ENCODE measurements at places on chromosomes 1 and 21. TPM values are rescaled to one million over a fixed set of nuclear protein-coding genes. Genes with fewer than 3 reads are reported as not detected.

DNA sequence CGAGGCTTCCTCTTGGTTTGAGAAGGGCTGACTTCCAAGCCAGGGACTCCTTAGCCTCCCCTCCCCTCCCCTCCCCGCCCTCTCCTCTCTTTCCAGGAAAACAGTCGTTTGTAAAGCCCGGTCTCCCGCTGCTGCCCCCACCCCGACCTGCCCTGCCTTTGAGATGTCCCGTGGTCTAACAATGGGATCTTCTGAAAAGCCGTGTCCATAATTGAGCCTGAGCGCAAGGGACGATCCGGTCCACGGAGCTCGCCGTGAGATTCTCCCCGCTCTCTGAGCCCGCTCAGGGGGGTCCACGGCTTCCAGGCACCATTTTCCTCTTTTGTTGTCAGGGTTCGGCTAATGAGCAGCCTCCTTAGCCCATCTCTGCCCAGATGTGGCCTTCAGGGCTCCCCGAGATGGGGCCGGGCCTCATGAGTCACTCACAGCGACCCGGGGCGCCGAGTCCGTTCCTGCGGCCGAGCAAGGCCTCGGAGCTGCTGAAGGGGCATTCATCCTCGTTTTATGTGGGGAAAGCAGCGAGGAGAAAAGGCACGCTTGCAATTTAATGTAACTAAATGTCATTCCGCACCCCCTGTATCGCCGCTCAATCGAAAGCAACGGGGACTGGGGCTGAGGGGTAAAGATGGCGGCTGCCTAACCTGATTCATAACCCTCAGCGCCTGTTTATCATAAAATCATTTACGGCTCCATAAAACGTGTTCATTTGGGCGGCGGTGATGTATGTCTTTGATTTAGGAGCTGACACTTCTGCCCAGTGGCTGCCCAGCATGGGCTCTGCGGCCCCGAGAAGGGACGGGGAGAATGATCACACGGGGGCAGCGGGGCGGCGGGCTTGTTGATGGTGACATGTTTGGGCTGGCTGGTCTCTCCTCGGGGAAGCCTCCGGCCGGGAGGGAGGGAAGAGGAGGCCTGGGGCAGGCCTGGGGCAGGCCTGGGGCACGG lies 232.6 kb upstream of the C1orf174 start:
- no peak overlapping the region for H3K4me3 ChIP-seq
- DNase-seq, result no peak
- no peaks in the 10 kb centered on the region for H3K27me3 ChIP-seq
- H3K36me3 ChIP-seq, result no peaks in the 10 kb centered on the region
- peaks cover 8% of the 10 kb centered on the region for H3K4me1 ChIP-seq

DNA sequence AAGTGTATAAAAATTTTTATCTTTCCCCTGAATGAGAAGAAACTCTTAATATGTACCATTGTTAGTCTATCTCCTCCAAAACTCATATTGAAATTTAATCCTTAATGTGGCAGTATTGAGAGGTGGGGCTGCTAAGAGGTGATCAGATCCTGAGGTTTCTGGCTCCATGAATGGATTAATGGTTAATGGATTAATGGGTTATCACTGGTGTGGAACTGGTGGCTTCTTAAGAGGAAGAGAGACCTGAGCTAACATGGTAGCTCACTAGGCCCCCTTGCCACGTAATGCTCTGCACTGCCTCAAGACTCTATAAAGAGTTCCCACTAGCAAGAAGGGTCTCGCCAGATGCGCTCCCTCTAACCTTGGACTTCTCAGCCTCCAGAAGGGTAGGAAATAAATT lies 70.6 kb upstream of the ZBTB18 start:
- H3K27me3 ChIP-seq, result no peaks in the 10 kb centered on the region
- no peak overlapping the region for H3K27ac ChIP-seq
- H3K4me1 ChIP-seq, result no peaks in the 10 kb centered on the region
- no peak overlapping the region for H3K4me3 ChIP-seq
- DNase-seq, result no peak
- no peaks in the 10 kb centered on the region for H3K36me3 ChIP-seq

The AADACL3 gene
- not detected for total RNA-seq

- H3K4me3 ChIP-seq, result no peak overlapping the region
- H3K27ac ChIP-seq, result no peak overlapping the region
- no peaks in the 10 kb centered on the region for H3K4me1 ChIP-seq
- no peak for DNase-seq
- no peaks in the 10 kb centered on the region for H3K27me3 ChIP-seq
Measured at GRCh38 chr1:213326281-213327016, 275.4 kb downstream of the RPS6KC1 start.

The NBPF10 gene
- total RNA-seq, result 0.15 TPM

- no peak overlapping the region for H3K4me3 ChIP-seq
- no peak overlapping the region for H3K27ac ChIP-seq
- no peaks in the 10 kb centered on the region for H3K36me3 ChIP-seq
- no peak for DNase-seq
- H3K4me1 ChIP-seq, result peaks cover under 1% of the 10 kb centered on the region
Measured at GRCh38 chr1:185656663-185657062, 77.5 kb upstream of the HMCN1 start.

The FBLIM1 gene
- total RNA-seq, result not detected

DNA sequence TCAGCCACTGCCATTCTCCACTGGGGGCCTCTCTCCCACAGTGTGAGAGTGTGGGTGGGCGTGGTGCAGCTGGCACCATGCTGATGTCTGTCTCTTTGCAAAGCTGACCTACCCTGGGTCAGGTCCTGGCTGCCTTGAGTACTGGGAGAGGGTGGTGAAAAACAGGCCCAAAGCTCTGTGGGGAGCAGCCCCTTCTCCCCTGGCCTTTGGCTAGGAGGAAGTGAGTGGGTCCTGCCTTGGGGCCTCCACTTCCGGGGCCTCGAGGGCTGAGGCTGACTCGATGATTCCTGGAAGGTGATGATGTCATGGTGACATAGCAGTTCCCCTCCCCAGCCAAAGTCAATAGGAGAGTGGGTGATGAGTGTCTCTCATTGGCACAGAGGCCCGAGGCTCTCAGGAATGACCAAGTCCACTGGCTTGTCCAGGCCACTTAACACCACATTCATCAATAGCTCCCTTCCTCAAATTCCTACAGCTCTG lies 53.0 kb downstream of the IER5 start:
- no peaks in the 10 kb centered on the region for H3K4me1 ChIP-seq
- no peak for DNase-seq
- H3K27ac ChIP-seq, result no peak overlapping the region
- no peak overlapping the region for H3K4me3 ChIP-seq

GRCh38 chr1:161153176-161153575 lies 602 bp upstream of the UFC1 start:
- H3K36me3 ChIP-seq, result 0 out of 2 replicates have a peak, but pooled peaks cover 3% of the 10 kb centered on the region
- H3K4me3 ChIP-seq, result peak overlapping the region; percentile 90
- H3K27me3 ChIP-seq, result no peaks in the 10 kb centered on the region
- peak; percentile 50 for DNase-seq
- peaks cover 18% of the 10 kb centered on the region for H3K4me1 ChIP-seq

GRCh38 chr21:35329940-35330660 lies 281.0 kb upstream of the RUNX1 start:
- no peak for DNase-seq
- no peaks in the 10 kb centered on the region for H3K27me3 ChIP-seq
- peaks cover 7% of the 10 kb centered on the region for H3K4me1 ChIP-seq
- H3K36me3 ChIP-seq, result no peaks in the 10 kb centered on the region
- no peak overlapping the region for H3K4me3 ChIP-seq

The PEX10 gene
- 21.4 TPM for total RNA-seq

- peaks cover 38% of the 10 kb centered on the region for H3K36me3 ChIP-seq
- H3K4me1 ChIP-seq, result peaks cover 47% of the 10 kb centered on the region
- no peak for DNase-seq
- H3K4me3 ChIP-seq, result no peak overlapping the region
- H3K27ac ChIP-seq, result no peak overlapping the region
Measured at GRCh38 chr1:19257178-19257914, 5.7 kb downstream of the MRTO4 start.

DNA sequence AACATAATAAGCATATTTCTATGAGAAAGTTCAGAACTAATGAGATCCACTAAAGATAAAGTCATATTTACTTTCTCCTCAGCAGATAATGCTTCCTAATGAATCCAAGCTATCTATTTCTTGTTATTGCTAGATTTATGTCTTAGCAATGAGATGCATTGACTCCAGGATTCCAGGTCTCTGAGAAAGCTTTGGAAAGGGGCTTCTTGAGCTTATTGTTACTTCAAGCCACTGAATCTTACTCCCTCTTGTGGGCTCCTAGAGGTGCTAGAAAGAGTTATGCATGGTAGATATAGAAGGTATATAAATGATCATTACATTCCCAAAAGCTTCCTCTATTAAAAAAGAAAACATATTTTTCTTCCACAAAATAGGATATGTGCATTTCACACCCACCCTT lies 246.4 kb upstream of the ADAMTS5 start:
- no peaks in the 10 kb centered on the region for H3K27me3 ChIP-seq
- no peak overlapping the region for H3K27ac ChIP-seq
- H3K4me1 ChIP-seq, result no peaks in the 10 kb centered on the region
- H3K4me3 ChIP-seq, result no peak overlapping the region
- H3K36me3 ChIP-seq, result no peaks in the 10 kb centered on the region
- no peak for DNase-seq

GRCh38 chr1:212696721-212697331 lies 2.8 kb downstream of the BATF3 start:
- peaks cover 46% of the 10 kb centered on the region for H3K4me1 ChIP-seq
- no peak overlapping the region for H3K4me3 ChIP-seq
- H3K27me3 ChIP-seq, result no peaks in the 10 kb centered on the region
- H3K27ac ChIP-seq, result no peak overlapping the region
- H3K36me3 ChIP-seq, result no peaks in the 10 kb centered on the region
- no peak for DNase-seq

DNA sequence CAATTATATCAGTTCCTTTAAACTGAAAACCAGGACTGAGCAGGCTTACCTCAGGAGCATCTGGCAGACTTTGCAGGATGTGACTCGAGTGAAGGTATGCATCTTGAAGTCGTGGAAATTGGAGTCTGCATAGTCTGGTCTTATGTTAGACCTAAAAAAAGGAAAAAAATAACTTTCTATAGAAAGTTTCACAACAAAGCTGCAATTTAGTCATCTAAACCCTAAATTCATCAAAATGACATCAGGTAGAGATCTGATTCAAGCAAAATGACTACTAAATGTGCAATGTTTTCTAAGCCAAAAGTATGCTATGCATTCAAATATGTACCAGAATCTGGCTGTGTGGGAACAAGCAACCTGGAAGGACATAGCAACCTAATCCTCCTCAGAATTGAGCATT lies 260.1 kb downstream of the VAV3 start:
- DNase-seq, result no peak
- no peak overlapping the region for H3K27ac ChIP-seq
- no peaks in the 10 kb centered on the region for H3K27me3 ChIP-seq
- no peaks in the 10 kb centered on the region for H3K4me1 ChIP-seq
- no peaks in the 10 kb centered on the region for H3K36me3 ChIP-seq

GRCh38 chr1:175354080-175354479 lies 161.5 kb upstream of the KIAA0040 start:
- H3K36me3 ChIP-seq, result no peaks in the 10 kb centered on the region
- H3K27ac ChIP-seq, result no peak overlapping the region
- H3K27me3 ChIP-seq, result no peaks in the 10 kb centered on the region

DNA sequence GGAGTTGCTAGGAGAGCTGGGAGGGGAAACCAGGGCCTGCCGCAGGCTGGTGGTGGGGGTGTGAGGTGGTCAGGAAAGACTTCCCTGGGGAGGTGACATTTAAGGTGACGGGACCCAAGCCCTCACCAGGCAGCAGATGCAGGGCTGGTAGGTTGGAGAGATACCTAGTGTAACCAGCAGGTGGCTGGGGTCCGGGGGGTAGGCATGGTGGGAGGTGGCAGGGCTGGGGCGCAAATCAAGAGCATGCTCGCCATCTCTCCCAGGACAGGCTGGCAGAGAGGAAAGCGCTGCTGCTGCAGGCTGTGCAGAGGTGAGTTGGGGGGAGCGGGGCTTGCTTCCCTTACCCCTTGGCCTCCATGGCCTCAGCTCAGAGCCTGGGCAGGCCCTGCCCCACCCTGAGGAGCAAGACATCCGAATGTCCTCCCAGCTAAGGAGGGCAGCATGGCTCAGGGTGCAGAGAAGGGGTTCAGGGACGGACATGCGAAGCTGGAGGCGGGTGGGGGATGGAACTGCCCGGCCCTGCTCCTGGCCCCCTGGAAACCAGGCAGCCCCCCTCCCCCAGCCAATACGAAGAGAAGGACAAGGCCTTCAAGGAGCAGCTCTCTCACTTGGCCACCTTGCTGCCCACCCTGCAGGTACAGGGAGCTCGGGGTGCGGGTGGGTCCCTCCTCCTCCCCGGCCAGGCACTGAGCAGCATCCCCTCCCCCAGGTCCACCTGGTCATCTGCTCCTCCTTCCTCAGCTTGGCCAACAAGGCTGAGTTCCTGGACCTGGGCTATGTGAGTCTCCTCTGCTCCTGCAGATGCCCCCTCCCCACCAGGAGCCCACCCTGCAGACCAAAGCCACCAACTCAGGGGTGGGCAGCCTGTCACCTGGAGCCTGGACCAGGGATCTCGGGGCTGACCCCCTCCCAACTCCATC lies 4.0 kb downstream of the RNF207 start:
- H3K27me3 ChIP-seq, result no peaks in the 10 kb centered on the region
- no peaks in the 10 kb centered on the region for H3K36me3 ChIP-seq
- H3K4me1 ChIP-seq, result peaks cover 14% of the 10 kb centered on the region
- no peak overlapping the region for H3K4me3 ChIP-seq
- no peak overlapping the region for H3K27ac ChIP-seq

The TMCO1 gene
- 40.2 TPM for total RNA-seq

GRCh38 chr1:108107658-108108057 lies 92.5 kb downstream of the SLC25A24 start:
- no peak overlapping the region for H3K27ac ChIP-seq
- no peaks in the 10 kb centered on the region for H3K27me3 ChIP-seq
- no peaks in the 10 kb centered on the region for H3K36me3 ChIP-seq

- DNase-seq, result no peak
- no peak overlapping the region for H3K4me3 ChIP-seq
- no peak overlapping the region for H3K27ac ChIP-seq
- H3K36me3 ChIP-seq, result no peaks in the 10 kb centered on the region
Measured at GRCh38 chr21:45306832-45307571, 19.3 kb upstream of the POFUT2 start.

GRCh38 chr1:214295934-214296333 lies 15.0 kb downstream of the SMYD2 start:
- H3K27ac ChIP-seq, result no peak overlapping the region
- no peaks in the 10 kb centered on the region for H3K4me1 ChIP-seq
- no peak overlapping the region for H3K4me3 ChIP-seq
- no peak for DNase-seq
- no peaks in the 10 kb centered on the region for H3K36me3 ChIP-seq

DNA sequence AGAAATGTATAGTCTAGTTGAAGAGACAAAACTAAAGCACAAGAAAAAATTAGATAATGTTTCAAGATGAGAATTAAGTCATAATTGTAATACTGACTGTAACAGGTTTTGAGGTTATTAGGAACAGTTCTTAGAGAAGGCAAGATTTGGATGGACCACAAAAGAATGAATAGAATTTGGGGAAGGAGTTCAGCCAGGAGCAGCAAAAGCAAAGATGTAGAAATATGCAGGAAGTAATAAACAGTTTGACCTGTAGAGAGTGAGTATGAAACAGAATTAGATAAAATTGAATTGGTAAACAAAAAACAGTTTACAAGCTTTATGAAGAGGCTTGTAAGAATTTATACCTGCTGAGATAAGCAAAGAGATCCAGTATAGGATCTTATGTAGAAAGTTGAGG lies 16.3 kb downstream of the VPS45 start:
- DNase-seq, result no peak
- H3K27ac ChIP-seq, result no peak overlapping the region
- H3K36me3 ChIP-seq, result peaks cover 6% of the 10 kb centered on the region
- no peaks in the 10 kb centered on the region for H3K27me3 ChIP-seq

The CA14 gene
- 0.45 TPM for total RNA-seq

- no peaks in the 10 kb centered on the region for H3K27me3 ChIP-seq
- no peak for DNase-seq
- H3K36me3 ChIP-seq, result 0 out of 2 replicates have a peak, but pooled peaks cover 9% of the 10 kb centered on the region
- H3K4me3 ChIP-seq, result no peak overlapping the region
Measured at GRCh38 chr21:37385179-37385765, 18.7 kb downstream of the DYRK1A start.

The PLPP3 gene
- 4.4 TPM for total RNA-seq

The CBR3 gene
- not detected for total RNA-seq
